Stimulated activated CD8-positive, alpha-beta memory T cell treated with anti-CD3 and anti-CD28 coated beads, Interleukin-4, amount 100 ng/mL, for 48 hours (primary cell): ENCODE measurements at places on chromosomes 5 and 9.

DNA sequence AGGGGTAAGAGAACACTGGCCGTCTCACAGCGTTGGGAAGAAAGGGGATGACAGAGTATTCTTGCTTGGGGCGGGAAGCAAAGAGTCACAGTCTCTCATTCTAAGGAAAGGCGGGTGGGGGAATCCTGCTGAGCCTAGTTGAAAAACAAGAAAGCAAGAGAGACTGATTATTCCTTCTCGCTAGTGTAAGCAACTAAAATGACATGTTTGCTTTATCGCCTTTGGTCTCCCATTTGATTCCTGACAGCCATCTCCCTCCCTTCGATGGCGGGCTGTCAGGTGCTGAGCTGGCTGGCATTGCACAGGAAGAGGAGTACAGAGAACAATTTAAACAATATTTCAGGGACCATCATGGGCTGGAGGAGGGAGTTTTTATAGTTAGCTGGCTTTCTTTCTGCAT is 331.3 kb downstream of the ASTN2 start:
- DNase-seq: no peak

- no peak for DNase-seq
Observed at GRCh38 chr5:162248107-162248713, 180.6 kb downstream of the GABRG2 start.

GRCh38 chr5:157477814-157478494 is 17.9 kb downstream of the NIPAL4 start:
- DNase-seq: no peak

DNA sequence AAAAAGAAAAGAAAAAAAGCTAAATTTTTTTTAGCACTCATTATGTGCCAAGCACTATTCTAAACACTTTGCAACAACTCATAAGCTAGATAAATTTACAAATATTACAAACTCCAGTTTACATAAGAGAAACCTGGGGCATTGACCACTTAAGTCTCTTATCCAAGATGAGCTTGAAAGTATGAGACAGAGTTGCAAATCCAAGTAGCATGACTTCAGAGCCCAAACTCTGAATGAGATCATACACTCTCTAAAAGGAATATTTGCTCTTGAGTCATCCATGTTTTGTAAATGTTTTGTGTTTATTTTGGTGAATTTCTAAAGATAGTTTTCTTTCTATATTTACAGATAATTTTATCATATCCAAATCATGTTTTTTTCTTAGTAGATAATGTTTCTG is 4.0 kb upstream of the SHOC1 start:
- DNase-seq: no peak

DNA sequence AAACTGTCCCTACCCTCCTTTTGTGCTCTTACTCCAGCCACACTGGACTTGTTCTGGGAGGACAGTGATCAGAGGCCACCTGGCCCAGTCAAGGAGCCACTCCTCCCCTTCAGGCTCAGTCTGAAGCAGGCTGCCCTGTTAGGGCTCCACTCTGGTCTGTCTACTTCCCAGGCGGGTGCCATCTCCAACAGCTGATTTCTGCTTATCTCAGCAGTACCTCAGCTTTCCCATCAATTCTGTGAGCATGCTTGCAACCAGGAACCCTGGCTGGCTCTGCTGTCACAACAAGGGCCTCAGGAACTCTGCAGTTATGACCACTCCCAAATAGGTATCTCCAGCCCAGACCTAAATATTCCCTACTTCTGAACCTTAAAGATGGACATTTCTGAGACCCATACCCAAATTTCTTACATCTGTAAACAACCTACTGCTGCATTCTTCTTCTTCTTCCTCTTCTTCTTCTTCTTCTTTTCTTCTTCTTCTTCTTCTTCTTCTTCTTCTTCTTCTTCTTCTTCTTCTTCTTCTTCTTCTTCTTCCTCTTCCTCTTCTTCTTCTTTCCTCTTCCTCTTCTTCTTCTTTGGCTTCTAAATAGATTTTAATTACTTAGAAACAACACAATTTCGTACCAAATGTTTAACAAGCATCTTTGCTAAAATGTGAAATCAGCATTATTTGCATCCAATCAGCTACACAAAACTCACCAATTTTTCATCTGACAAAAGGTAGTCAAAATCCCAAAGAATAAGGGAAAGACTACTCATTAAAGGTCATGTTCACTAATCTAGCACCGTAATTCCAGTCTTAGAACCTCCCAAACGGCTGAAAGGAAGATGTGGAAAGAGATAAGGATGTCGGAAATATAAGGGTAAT is 13.6 kb upstream of the SLC22A4 start:
- no peak for DNase-seq

- no peak for DNase-seq
Observed at GRCh38 chr5:124660229-124661093, 86.0 kb downstream of the ZNF608 start.

DNA sequence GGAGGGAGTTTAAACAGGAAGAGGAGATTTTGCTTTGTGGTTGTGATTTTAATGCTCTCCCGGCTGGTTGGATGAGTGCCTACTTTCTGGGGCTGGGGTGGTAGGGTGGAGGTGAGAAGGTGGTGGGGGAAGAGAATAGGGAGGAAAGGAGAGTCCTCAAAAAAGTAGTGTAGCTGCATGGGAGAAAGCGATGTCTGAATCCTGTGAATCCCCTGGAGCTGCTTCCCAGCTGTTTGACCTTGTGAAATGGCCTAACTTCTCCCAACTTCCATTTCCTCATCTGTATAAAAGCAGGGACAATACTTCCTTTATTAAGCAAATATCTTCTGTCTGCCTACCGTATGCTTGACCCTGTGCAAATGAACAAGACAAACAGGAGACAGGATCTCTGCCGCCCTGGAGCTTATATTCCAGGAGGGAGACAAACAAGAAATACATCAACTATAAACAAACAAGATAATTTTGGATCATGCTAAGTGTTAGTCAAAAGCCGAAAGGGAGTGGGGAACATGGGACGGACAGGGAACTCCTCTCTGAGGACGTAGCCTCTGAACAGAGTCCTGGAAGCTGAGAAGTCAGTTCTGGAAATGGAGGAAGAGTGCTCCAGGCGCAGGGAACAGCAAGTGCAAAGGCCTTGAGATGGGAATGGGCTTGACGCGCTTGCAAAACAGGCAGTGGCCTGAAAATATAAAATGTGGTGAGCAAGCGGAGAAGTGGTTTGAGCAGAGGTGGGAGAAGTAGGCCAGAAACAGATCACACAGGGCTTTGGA is 103.5 kb downstream of the SPRY4 start:
- no peak for DNase-seq

GRCh38 chr9:68443624-68444023 is 87.2 kb downstream of the PGM5 start:
- no peak for DNase-seq

- no peak for DNase-seq
Observed at GRCh38 chr5:75992753-75993152, 90.4 kb upstream of the SV2C start.

DNA sequence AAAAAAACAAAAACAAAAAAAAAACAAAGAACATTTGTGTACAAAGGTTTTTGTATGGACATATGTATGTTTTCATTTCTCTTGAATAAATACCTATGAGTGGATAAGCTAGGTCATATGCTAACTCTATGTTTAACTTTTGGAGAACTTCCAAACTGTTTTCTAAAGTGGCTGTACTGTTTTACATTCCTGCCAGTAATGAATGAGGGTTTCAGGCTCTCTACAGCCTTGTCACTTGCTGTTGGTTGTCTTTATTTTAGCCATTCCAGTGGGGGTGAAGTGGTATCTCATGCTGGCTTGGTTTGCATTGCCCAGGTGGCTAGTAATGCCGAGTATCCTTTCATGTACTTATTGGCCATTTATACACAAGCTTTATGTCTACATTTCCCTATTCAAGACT is 9.1 kb upstream of the TRIO start:
- no peak for DNase-seq

DNA sequence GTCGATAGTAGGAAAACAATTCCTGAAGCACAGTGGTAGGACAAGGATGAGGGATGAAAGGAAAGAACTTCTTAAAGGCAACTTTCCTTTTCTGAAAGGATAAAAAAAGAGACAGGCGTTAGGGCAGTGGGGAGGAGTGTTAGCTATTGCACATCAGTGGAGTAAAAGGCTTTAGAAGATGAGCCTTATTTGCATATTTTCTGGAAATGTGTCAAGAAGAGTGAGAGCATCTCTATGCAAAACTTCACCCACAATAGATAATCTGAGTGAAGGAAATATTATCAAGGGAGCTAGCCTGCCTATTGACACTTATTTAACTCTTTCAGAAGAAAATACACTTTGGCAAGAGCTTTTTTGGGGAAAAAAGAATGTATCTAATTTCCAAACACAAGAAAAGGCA is 151.6 kb downstream of the MACIR start:
- DNase-seq: no peak

DNA sequence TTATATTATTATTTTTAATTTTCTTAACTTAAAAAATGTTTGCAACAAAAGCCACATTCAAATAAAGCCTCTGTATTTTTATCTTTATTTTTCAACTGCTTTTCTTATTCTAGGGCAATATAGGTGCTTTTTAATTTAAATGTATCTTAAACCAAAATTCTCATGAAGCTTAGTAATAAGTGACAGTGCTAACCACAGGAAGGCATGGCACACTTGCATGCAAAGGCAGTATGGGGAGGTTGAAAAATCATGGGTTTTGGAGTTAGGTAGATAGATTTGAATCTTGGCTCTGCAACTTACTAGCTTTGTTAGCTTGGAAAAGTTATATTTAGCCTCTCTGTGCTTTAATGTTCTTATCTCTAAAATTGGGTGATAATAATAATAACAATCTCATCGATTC is 458.0 kb downstream of the DMAC1 start:
- DNase-seq: no peak

- DNase-seq: peak; percentile 96
Observed at GRCh38 chr5:132064738-132065331, 4.4 kb downstream of the IL3 start.

DNA sequence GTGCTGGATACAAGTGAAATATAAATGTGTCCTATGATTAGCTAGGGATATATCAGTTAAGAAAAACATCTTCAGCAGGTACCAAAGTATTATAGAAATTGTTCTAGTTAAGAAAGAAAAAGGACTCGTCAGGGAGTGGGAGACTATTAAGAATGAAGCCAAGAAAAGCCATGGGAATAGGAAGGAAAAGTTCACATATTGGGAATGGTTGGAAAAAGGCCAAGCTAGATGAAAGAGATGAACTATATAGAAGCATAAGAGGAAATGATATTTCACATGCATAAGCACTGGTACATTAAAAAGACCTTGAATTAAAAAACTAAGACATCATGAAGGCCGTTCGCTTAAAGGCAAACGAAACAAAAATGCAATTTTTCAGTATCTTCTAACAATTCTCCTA is 237.7 kb downstream of the ADAMTS6 start:
- no peak for DNase-seq

- DNase-seq: no peak
Observed at GRCh38 chr5:42235241-42235640, 188.0 kb upstream of the GHR start.

- DNase-seq: no peak
Observed at GRCh38 chr5:107426209-107426608, 244.5 kb downstream of the EFNA5 start.
